Lung (tissue), 17 donors: ENCODE measurements at places on chromosomes 13 and 19. TPM values are rescaled to one million over a fixed set of nuclear protein-coding genes. Genes with fewer than 3 reads are reported as not detected.

The C3 gene
- total RNA-seq = 1,612 TPM

The RYR1 gene
- total RNA-seq = 2.9 TPM

The NKPD1 gene
- total RNA-seq = 0.06 TPM

The SHC2 gene
- 15.9 TPM for total RNA-seq

The IL4I1 gene
- 3.7 TPM for total RNA-seq

The OR7C1 gene
- total RNA-seq = not detected

The BRSK1 gene
- total RNA-seq = 6.4 TPM

The CPB2 gene
- total RNA-seq = 16.7 TPM

The IL11 gene
- not detected for total RNA-seq

The DENND1C gene
- total RNA-seq = 2.7 TPM

The FAM216B gene
- 70.4 TPM for total RNA-seq

The LRP3 gene
- total RNA-seq = 18.2 TPM

The PTGER1 gene
- 2.0 TPM for total RNA-seq

The CCDC70 gene
- total RNA-seq = not detected

The CGB8 gene
- total RNA-seq = not detected

The DCUN1D2 gene
- 21.1 TPM for total RNA-seq

The PTH2 gene
- total RNA-seq = not detected

The DAND5 gene
- 0.25 TPM for total RNA-seq

The FBXO27 gene
- total RNA-seq = 2.8 TPM

The ANGPTL4 gene
- total RNA-seq = 14.8 TPM

The CIC gene
- 84.5 TPM for total RNA-seq

The KLK4 gene
- total RNA-seq = not detected

The KLK10 gene
- total RNA-seq = 9.8 TPM

The MAB21L1 gene
- total RNA-seq = not detected

The POU2F2 gene
- 7.6 TPM for total RNA-seq

The ERF gene
- 53.6 TPM for total RNA-seq

The ZNF547 gene
- 2.8 TPM for total RNA-seq

The VSTM2B gene
- total RNA-seq = not detected

The ATXN8OS gene
- not detected for total RNA-seq

The EGLN2 gene
- total RNA-seq = 130 TPM

The LCP1 gene
- total RNA-seq = 89.8 TPM

The SBK3 gene
- not detected for total RNA-seq

The SH2D3A gene
- total RNA-seq = 16.6 TPM

The IZUMO4 gene
- total RNA-seq = 5.0 TPM

The MYO1F gene
- 23.4 TPM for total RNA-seq

The PALM gene
- 33.5 TPM for total RNA-seq

The APOE gene
- 80.8 TPM for total RNA-seq

The ZSCAN5B gene
- total RNA-seq = not detected

The OR10H3 gene
- not detected for total RNA-seq

The KIR2DL3 gene
- total RNA-seq = not detected

The LGALS14 gene
- not detected for total RNA-seq

The CERS4 gene
- total RNA-seq = 67.8 TPM

The CBARP gene
- 0.23 TPM for total RNA-seq

The FGF22 gene
- 0.23 TPM for total RNA-seq

The NDUFA3 gene
- total RNA-seq = 137 TPM

The LHB gene
- total RNA-seq = not detected

The SLC7A10 gene
- total RNA-seq = 0.71 TPM

The PEAK3 gene
- 0.31 TPM for total RNA-seq

The CDX2 gene
- total RNA-seq = 0.12 TPM

The PEG3 gene
- total RNA-seq = 35.8 TPM

The VAV1 gene
- 28.4 TPM for total RNA-seq

The GARIN5A gene
- 2.7 TPM for total RNA-seq

The C19orf67 gene
- 1.0 TPM for total RNA-seq

The DMPK gene
- total RNA-seq = 70.4 TPM

The AKT2 gene
- total RNA-seq = 117 TPM

The CAMSAP3 gene
- 30.4 TPM for total RNA-seq

The TMC4 gene
- total RNA-seq = 81.0 TPM

The VN1R4 gene
- not detected for total RNA-seq

The MYPOP gene
- 2.9 TPM for total RNA-seq

The SBK2 gene
- total RNA-seq = not detected
